ENCODE measurements at places on chromosomes 7 and 10. TPM values are rescaled to one million over a fixed set of nuclear protein-coding genes. Genes with fewer than 3 reads are reported as not detected.

- no peak overlapping the region for H3K4me3 ChIP-seq
- no peaks in the 10 kb centered on the region for H3K36me3 ChIP-seq
- H3K27me3 ChIP-seq = no peaks in the 10 kb centered on the region
- H3K4me1 ChIP-seq = peaks cover 2% of the 10 kb centered on the region
- H3K27ac ChIP-seq = no peak overlapping the region
These were observed 82.2 kb downstream of the JCAD start for GRCh38 chr10:29977171-29977570.

Gene ACSL5
- 0.33 TPM for total RNA-seq

Gene C10orf143
- total RNA-seq = 3.6 TPM

- no peak for DNase-seq
- H3K27ac ChIP-seq = no peak overlapping the region
- no peak overlapping the region for H3K4me3 ChIP-seq
- no peaks in the 10 kb centered on the region for H3K36me3 ChIP-seq
These were observed 313.5 kb downstream of the WDR37 start for GRCh38 chr10:1369665-1370064.

Gene IRF5
- 0.44 TPM for total RNA-seq

- no peaks in the 10 kb centered on the region for H3K36me3 ChIP-seq
- H3K27ac ChIP-seq = no peak overlapping the region
- no peaks in the 10 kb centered on the region for H3K4me1 ChIP-seq
- H3K27me3 ChIP-seq = no peaks in the 10 kb centered on the region
- no peak overlapping the region for H3K4me3 ChIP-seq
- DNase-seq = no peak
These were observed 443.2 kb upstream of the AKR1E2 start for GRCh38 chr10:4382811-4383210.

Data from progenitor cell of endocrine pancreas (in vitro differentiated cells).